ENCODE measurements at places on chromosomes 12 and 14. TPM values are rescaled to one million over a fixed set of nuclear protein-coding genes. Genes with fewer than 3 reads are reported as not detected.

DNA sequence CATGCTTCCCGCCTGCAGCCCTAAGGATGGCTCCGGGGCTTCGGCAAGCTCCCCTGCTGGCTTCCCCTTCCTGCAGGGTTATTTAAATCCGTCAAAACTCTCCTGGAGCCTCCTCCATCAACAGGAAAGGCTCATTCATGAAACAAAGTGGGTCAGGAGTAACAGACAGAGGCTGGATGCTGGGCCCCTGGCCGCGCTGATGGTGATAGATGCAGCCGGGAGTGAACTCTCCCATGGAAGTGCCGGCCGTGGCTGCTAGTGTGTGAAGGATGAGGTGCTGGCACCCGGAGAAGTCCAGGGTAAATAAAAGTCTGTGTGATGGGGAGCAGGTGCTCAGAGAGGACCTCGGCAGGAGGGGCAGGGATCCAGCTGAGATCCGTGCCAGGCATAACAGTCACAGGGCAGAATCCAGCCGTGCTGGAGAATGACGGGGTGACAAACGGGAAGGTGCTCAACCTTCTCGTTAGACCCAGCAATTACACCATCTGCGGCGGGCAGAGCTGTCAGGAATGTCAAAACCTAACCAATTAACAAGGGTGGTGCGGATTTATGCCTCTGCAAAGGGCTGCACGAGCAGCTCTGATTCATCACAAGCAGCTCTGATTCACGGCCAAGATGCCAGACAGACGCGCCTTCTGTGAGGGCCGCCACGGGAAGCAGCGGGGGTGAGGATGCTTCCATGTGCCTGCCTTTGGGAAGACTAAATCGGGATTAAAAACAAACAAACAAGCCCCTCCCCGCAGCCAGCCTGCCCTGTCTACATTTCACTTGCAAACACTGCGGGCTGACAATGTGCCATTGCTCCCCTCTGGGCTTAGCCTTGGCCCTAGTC lies 55.6 kb downstream of the SYNE3 start:
- DNase-seq: no peak
- peaks cover 36% of the 10 kb centered on the region for H3K36me3 ChIP-seq
- H3K27ac ChIP-seq: no peak overlapping the region
- H3K4me3 ChIP-seq: no peak overlapping the region
- H3K4me1 ChIP-seq: peaks cover 29% of the 10 kb centered on the region

GRCh38 chr12:63208956-63209355 lies 58.0 kb upstream of the AVPR1A start:
- no peaks in the 10 kb centered on the region for H3K27me3 ChIP-seq
- no peak overlapping the region for H3K4me3 ChIP-seq
- H3K4me1 ChIP-seq: no peaks in the 10 kb centered on the region
- DNase-seq: no peak
- H3K27ac ChIP-seq: no peak overlapping the region

TMTC3 gene
- total RNA-seq: 7.6 TPM

DNA sequence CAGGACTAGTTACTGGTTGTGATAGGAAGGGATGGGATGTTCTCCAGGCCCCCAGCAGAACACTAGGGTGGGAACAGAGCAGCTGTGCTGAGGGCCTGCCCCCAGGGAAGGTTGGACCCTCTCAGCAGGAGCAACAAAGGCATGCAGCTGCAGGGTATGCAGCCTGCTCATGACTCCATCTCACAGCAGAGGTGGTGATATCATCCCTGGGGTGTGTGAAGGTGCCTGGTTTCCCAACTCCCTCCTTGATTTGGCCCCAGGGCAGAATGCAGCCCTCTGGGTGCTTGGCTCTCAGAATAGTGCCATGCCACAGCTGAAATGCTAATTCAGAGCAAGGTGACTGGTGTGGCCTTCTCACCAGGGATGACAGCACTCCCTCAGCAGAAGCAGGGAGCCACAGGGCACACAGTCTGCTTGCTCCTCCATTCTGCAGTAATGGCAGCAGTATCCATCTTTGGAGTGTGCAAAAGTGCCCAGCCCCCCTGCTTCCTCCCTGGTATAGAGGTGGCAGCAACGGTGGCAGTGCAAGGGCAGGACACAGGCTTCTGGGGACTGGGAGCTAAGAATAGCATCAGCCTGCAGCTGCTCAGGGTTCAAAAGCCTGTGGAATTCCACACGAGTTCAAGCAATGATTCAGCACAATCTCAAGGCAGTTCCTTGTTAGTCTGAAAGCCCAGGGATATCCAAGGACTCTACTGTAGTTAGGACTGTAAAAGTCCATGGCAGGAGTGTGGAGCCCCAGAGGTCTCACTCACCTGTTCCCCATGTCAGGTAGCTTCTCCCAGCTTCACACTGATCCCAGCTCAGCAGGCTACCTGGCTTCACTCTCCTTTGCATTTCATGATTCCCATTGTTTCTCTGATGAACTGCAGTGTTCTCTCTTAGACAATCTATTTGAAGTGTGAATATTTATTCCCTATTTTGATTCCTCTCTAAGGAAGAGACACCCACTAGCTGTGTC lies 298.1 kb upstream of the FOXG1 start:
- no peak for DNase-seq
- no peaks in the 10 kb centered on the region for H3K27me3 ChIP-seq
- no peak overlapping the region for H3K4me3 ChIP-seq
- H3K36me3 ChIP-seq: no peaks in the 10 kb centered on the region
- no peaks in the 10 kb centered on the region for H3K4me1 ChIP-seq
- H3K27ac ChIP-seq: no peak overlapping the region

DLK1 gene
- not detected for total RNA-seq

- H3K27ac ChIP-seq: no peak overlapping the region
- H3K36me3 ChIP-seq: peaks cover 1% of the 10 kb centered on the region
- no peak overlapping the region for H3K4me3 ChIP-seq
- peaks cover 64% of the 10 kb centered on the region for H3K27me3 ChIP-seq
Observed at GRCh38 chr12:114674251-114675047, 9.5 kb downstream of the TBX3 start.

DNA sequence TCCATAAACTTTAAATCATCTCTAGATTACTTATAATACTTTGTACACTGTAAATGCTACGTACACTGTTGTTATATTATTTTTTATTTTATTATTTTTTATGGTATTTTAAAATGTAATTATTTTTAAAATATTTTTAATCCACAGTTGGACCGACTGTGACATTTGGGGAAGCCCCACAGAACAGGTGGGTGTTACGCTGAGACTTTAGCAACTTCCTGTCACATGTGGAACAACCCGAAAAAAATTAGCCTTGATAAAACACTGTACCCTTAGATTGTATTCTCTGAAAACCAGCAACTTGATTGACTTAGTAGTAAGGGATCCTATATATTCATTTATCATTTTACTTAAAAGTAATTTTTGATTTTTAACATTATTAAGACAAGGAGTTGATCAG lies 1755.7 kb upstream of the SEL1L start:
- no peak overlapping the region for H3K4me3 ChIP-seq
- no peaks in the 10 kb centered on the region for H3K4me1 ChIP-seq
- H3K27ac ChIP-seq: no peak overlapping the region
- H3K27me3 ChIP-seq: no peaks in the 10 kb centered on the region

GRCh38 chr14:104373855-104374717 lies 205.5 kb upstream of the C14orf180 start:
- no peak overlapping the region for H3K27ac ChIP-seq
- no peaks in the 10 kb centered on the region for H3K4me1 ChIP-seq
- DNase-seq: no peak
- no peak overlapping the region for H3K4me3 ChIP-seq
- H3K36me3 ChIP-seq: no peaks in the 10 kb centered on the region

DNA sequence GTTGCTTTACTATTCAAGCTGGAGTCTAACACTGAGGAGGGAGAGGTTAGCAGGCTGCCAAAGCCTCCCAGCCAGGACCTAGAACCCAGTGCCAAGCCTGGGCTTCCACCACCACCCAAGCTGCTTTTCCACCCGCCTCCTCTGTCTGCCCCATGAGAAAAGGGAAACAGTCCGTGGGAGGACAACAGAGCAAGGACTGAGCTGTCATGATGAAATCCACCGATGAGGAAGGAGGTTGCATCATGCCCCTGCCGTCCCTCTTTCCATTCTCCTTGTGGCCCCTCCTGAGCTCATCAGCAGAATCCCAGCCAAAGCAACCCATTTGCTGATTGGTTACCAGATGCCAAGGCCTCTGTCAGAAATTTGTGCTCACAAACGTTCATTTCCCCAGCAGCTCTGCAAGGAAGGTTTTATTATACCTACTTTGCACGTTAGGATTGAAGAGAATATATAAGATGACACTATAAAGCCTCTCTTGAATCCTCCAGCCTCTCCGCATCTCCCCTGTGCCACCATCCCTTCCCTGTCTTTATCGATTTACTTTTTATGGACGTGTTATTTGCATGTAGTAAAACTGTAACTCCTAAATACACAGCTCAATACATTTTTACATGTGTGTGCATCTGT lies 6.3 kb upstream of the SERPINA1 start:
- peaks cover 7% of the 10 kb centered on the region for H3K4me1 ChIP-seq
- no peak for DNase-seq
- peaks cover 29% of the 10 kb centered on the region for H3K27me3 ChIP-seq
- no peaks in the 10 kb centered on the region for H3K36me3 ChIP-seq
- H3K27ac ChIP-seq: no peak overlapping the region
- no peak overlapping the region for H3K4me3 ChIP-seq

CRACR2A gene
- total RNA-seq: 52.0 TPM

IL25 gene
- total RNA-seq: not detected

RNF212B gene
- total RNA-seq: not detected

DNA sequence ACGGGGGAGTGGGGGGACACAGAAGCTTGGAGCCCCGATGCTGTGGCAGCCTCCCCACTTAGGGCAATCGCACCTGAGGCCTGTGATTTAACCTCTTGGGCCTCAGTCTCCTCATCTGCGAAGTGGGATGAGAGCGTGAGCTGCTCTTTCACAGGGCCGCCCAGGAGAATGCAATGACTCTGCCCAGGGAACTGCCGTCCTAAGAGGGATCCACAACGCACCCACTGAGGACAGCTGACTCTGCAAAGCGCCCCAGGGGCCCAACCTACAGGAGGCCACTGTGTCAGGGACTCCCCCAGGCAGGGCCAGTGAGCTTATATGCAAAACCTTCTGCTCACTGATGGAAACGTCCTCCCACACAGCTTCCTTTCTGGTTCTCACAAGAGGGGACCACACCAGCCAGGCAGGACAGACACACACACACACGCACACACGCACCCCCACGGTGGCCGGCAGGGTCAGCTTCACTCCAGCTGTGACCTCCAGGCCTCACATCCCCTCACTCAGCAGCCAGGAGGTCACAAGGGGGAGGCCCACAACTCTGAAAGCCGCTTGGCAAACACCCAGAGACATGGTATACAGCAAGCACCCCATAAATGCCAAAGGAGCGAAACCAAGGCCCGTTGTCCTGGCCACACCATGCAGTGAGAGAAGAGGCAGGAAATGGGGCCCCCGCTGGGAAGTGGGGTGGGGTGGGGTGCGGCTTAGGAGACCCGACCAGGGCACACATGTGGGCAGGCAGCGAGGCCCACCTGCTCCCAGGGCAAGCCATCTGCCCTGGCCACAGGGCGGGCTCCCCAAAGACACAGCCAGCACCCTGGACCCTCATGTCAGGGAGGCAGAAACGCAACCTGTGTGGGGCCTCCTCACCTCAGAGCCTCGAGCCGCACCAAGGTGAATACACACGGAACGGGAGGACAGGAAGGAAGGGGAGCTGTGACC lies 73.3 kb downstream of the NCOR2 start:
- no peaks in the 10 kb centered on the region for H3K36me3 ChIP-seq
- H3K4me1 ChIP-seq: peaks cover 20% of the 10 kb centered on the region
- peak; percentile 56 for DNase-seq
- H3K27ac ChIP-seq: peak overlapping the region; percentile 69
- H3K27me3 ChIP-seq: no peaks in the 10 kb centered on the region

NFE2 gene
- total RNA-seq: not detected

SLC11A2 gene
- 38.2 TPM for total RNA-seq

DNA sequence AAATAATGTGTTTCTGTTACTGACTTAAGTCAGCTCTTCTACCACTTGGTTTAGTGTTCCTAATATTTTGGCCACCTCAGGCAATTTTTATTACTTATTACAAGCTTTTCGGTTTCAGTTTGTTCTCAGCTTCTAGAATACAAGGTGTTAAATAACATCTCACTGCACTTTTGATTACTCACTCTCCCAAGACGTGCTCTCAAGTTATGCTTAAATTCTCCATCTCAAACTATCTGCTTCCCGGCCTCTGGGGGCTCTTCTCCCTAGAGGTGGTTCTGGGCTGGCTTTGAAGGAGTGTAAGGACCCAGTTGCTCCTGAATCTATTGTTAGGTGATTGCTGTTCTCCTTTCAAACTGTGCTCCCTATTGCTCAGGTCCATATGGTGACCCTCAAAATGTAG lies 193.9 kb upstream of the DDHD1 start:
- no peak overlapping the region for H3K4me3 ChIP-seq
- H3K27me3 ChIP-seq: no peaks in the 10 kb centered on the region
- DNase-seq: no peak
- H3K27ac ChIP-seq: no peak overlapping the region

- H3K27ac ChIP-seq: no peak overlapping the region
- H3K4me1 ChIP-seq: peaks cover 4% of the 10 kb centered on the region
- H3K36me3 ChIP-seq: peaks cover 71% of the 10 kb centered on the region
- H3K27me3 ChIP-seq: no peaks in the 10 kb centered on the region
Observed at GRCh38 chr14:55151601-55152000, 22.5 kb downstream of the LGALS3 start.

DNA sequence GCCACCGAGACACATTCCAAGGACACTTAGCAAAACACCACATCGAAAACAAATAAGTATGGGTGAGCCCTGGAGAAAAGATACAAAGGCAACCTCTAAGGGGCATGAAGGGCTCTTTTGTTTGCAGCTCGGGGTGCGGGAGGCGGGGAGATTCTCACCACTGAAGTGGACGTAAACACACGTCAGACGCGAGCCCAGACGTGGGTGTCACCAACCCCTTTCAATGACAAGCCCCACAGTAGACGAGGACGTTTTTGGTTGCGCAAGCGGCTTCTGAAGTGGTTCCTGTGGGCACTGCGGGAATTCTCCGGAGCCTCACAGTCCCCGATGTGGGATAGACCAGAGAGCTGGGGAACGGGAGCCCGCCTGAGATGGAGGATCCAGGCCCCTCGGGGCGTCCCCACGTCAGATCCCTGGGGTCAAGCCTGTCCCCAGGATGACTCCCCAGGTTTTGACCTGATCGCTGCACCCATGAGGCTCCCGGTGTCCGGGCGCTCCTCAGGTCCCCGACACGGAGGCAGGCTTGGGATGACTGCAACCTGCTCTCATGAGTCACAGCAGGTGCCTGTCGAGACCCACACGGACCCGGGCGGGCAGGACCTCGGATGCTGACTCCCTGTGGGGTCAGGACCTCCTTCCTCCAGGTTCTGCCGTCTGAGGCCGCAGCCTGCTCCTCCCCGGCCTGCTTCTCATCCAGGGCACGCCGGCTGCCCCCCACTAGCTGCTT lies 20.3 kb upstream of the ADGRD1 start:
- H3K27ac ChIP-seq: no peak overlapping the region
- H3K4me3 ChIP-seq: no peak overlapping the region
- H3K36me3 ChIP-seq: no peaks in the 10 kb centered on the region
- DNase-seq: no peak
- H3K4me1 ChIP-seq: no peaks in the 10 kb centered on the region
- H3K27me3 ChIP-seq: peaks cover 40% of the 10 kb centered on the region

DNA sequence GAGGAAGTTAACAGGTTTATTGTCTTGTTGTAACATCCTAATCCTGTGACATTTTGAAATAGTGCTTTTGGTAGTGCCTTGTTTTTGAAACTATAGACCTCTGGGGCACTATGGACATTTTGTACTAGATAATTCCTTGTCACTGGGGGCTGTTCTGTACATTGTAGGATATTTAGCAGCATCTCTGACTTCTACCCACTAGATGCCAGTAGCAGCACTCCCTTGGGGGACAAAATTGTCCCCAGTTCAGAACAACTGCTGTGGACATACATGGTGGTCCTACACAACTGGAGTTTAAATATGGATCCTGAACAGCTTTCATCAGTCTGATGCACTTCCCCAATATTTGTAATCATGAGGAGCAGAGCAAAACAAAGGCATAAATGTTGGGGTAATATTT lies 264.7 kb downstream of the RAD51B start:
- DNase-seq: no peak
- no peaks in the 10 kb centered on the region for H3K36me3 ChIP-seq
- no peak overlapping the region for H3K4me3 ChIP-seq
- H3K27me3 ChIP-seq: no peaks in the 10 kb centered on the region
- H3K27ac ChIP-seq: no peak overlapping the region

SPTB gene
- total RNA-seq: not detected
